ENCODE measurements at places on chromosomes 16 and 17.

DNA sequence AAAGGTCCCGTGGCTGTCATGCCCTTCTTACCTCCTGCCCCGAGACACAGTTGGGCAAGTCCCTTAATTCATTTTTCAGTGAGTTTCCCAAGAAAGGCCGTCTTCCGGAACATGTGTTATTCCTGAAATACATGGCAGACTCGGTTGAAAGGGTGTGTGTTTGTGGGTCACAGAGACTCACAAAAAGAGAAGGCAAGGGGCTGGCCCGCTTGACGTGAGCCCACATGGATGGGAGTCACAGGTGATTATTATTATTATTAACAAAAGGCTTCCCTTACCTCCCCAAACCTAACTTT is 34.1 kb upstream of the CCR7 start:
- no peak for DNase-seq

- peak; percentile 61 for DNase-seq
These were observed 9.1 kb downstream of the TP53I13 start for GRCh38 chr17:29577385-29578211.

GRCh38 chr17:55898195-55898594 is 147.3 kb downstream of the PCTP start:
- no peak for DNase-seq

DNA sequence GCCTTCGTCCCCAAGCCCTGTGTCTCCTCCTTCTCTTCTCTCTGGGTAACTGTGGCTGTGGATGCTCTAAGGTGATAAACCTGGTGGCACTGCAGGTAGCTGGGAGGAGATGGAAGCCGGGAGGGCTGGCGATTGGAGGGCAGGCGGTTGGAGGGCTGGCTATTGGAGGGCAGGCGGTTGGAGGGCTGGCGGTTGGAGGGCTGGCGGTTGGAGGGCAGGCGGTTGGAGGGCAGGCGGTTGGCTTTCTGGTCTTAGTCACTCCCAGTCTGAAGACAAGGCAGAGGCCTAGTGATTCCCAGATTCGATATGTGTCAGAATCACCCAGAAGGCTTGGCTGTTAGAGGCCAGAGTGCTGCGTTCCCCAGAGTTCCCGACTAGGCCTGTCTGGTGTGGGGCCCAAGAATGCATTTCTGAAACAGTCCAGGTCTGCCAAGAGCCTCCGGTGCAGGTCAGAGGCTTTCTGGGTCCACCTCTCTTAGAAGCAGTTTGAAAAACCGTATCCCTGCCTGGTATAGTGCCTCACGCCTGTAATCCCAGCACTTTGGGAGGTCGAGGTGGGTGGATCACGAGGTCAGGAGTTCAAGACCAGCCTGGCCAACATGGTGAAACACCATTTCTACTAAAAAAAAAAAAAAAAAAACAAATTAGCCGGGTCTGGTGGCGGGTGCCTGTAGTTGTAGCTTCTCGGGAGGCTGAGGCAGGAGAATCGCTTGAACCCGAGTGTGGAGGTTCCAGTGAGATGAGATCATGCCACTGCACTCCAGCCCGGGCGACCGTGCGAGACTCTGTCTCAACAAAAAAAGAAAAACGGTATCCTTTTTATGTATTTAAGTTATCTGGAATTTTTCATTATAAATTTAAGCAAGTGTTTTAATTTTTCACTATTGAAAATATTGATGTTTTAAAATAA is 59.7 kb downstream of the WDR45B start:
- no peak for DNase-seq

DNA sequence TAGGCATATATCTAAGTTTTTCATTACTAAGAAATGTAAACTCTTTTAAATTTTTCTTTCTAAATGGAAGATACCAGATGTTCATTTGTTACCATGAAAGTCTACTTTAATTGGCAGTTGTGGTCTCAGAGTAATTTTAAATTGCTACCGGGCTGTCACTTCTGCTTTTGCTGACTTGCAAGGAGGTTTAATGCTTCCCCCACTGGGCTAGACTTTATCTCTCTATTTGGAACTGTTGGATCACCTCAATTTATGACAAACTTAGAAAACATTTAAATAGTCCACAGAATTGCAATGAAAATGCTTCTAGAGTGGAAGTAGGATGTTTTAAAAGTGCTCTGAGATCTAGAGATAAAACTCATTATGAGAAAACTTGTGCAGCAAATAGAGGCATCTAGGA is 479.8 kb upstream of the GOT2 start:
- DNase-seq, result no peak

- no peak for DNase-seq
These were observed 13.0 kb downstream of the ALOX15B start for GRCh38 chr17:8051831-8052230.

DNA sequence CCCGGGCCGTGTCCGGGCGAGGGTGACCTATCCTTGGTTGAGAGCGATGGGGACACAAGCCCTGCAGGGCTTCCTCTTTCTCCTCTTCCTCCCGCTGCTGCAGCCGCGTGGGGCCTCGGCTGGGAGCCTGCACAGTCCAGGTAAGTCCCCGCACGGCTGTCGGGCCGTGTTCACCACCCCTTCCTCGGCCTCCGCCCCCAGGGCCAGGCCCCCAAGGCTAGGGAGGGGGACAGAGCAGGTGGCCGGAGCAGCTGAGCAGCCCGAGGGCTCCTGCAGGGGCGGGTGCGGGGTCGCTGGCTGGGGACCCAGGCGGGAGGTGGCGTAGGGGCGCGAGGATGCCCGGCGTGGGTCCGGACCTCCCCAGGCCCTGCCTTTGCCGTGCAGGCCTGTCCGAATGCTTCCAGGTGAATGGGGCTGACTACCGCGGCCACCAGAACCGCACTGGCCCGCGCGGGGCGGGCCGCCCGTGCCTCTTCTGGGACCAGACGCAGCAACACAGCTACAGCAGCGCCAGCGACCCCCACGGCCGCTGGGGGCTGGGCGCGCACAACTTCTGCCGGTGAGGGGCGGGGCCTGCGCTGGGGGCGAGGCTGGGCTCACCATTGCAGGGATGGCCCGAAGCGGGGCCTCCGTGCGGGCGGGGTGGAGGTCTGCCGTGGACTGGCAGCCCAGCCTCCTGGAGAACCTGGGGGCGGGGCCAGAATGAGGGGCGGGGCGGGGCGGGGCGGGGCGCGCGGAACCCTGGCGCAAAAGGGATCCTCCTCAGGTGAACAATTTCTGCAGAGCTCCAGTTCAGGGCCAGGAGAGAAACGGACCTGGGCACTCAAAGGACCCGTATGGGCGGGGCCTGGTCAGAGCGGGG is 631 bp downstream of the KREMEN2 start:
- no peak for DNase-seq

DNA sequence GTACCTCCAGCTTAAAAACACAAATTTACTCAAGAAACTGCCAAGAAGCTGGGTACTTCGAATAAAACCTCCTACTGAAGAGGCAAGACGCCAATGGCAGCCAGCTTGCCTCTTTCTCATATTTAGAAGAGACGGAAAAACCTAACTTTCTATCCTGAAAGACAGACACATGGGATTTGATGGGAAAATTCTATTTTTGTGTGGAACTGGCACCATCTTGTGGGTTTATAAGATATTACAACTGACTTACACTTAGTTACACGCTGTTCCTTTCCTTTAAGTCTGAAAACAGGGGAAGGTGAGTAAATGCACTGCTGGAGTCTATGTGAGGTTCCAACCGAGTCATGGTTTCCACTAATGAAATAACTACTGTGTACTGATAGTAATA is 10.3 kb downstream of the ZNF18 start:
- no peak for DNase-seq

GRCh38 chr16:75304521-75305363 is 53.3 kb upstream of the BCAR1 start:
- peak; percentile 17 for DNase-seq

DNA sequence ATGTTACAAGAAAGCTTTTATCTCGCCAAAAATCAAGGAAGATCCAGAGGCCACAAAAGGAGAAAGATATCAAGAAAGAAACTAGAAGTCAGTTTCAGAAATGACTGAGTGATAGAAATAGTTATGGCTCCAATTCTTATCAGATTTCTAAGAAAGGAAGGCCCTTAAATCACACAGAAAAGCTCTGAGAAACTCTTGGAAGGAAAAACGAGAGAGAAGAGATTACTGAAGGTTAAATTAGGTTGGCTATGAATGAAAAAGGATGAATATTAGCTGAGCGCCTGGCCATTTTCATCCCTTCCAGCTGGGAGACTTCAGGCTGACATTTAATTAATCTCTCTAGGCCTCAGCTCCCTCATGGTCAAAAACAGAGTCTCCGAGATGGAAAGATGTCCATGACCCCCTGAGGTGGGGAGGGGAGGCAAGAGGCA is 72.3 kb downstream of the CYTH1 start:
- no peak for DNase-seq

- DNase-seq, result no peak
These were observed 32.3 kb downstream of the BRCA1 start for GRCh38 chr17:43092901-43093300.

DNA sequence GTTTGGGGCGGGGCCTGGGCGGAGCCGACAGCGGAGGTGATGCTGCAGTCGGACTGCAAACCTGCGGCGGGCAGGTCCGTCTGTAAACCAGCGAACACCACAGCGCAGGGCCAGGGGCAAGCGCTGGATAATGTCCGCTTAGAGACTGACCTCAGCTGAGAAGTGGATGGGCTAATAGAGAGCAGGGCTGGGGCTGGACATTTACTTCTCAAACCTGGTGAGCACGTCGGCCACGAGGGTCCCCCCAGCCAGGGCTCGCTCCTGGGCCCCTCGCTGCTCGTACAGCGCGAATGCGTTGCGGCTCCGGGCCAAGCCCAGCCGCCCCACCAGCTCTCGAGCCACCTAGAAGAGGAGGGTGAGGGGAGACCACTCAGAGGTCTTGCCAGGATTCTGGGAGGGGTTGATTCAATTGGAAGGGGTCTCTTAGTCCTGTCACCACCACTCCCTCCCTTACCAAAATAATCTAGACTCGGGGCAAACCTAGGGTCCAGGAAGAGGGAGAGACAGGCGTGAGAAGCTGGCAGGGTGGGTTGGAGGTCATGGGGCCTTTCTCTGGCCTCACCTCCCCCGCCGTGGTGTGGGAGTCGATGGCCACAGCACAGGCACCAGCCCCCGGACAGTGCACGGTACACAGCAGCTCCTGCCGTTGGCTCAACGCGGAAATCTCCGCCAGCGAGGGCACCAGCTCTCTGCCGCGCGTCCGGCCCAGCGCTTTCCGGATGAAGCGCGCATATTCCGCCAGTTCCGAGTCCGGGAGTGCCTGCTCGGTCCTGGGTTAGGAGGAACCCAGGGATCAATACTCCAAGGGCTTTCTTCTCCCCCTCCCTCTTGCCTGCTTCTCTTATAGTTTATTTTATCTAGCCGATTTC is 5.8 kb downstream of the PLEKHH3 start:
- no peak for DNase-seq

GRCh38 chr17:44707755-44708400 is 587 bp upstream of the DBF4B start:
- DNase-seq, result no peak

GRCh38 chr17:17370711-17371110 is 67.5 kb downstream of the NT5M start:
- DNase-seq, result no peak

GRCh38 chr16:81917375-81917774 is 93.9 kb downstream of the SDR42E1 start:
- no peak for DNase-seq

DNA sequence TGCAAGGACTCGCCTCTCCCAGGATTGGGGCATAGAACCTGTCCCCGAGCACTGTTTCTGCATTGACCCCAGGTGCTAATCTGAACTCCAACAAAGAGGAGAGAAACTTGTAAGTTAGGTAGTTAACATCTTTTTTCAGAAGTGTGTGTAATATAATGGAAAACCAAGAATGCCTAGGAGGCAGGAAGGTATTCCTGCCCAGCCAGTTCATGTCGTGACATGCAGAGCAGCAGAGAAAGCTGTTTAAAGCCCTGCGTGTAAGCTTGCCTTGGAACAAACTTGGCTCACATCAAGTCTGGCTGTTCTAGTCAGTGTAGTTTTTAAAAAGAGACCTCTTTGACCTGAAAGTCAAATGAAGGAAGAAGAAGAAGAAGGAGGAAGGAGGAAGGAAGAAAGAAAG is 2.1 kb upstream of the GNA13 start:
- no peak for DNase-seq

- DNase-seq, result no peak
These were observed 94.6 kb upstream of the SMIM36 start for GRCh38 chr17:55605705-55606487.

GRCh38 chr16:29148867-29149272 is 164.0 kb downstream of the LAT start:
- no peak for DNase-seq

GRCh38 chr17:28949185-28950016 is 1.9 kb downstream of the PHF12 start:
- DNase-seq, result peak; percentile 63

DNA sequence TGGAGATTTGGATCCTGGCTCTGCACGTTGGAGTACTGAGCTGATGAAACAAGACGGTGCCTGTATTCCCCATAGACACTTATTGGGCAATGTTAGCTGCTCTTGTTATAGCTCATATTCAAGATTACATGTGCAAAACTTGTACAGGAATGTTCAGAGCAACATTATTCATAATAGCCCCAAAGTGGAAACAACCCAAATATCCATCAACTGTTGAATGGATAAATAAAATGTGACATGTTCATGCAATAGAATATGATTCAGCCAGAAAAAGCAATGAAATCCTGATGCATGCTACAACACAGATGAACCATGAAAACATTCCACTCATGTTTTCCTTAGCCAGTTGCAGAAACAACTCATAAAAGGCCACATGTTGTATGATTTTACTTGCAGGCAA is 5.7 kb upstream of the SDR42E1 start:
- no peak for DNase-seq

- no peak for DNase-seq
These were observed 140.1 kb downstream of the CCDC182 start for GRCh38 chr17:57604771-57605674.

DNA sequence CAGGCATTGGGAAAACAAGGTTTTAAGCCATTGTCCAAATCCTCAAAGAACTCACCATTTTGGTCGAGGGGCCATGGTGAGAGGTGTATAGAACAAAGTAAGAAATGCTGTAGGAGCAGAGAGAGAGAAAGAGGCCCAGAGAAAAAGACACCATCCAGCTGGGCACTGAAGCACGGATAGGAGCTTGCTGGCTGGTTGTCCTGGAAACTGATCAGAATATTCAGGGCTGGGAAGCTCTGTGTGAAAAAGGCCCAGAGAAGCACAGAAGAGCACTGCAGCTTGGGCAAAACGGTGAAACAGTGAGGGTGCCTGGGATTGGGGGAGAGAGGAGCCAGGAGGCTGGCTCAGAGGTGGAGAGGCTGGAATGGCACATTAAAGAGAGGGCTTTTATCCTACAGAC is 16.5 kb downstream of the HS3ST3B1 start:
- no peak for DNase-seq

DNA sequence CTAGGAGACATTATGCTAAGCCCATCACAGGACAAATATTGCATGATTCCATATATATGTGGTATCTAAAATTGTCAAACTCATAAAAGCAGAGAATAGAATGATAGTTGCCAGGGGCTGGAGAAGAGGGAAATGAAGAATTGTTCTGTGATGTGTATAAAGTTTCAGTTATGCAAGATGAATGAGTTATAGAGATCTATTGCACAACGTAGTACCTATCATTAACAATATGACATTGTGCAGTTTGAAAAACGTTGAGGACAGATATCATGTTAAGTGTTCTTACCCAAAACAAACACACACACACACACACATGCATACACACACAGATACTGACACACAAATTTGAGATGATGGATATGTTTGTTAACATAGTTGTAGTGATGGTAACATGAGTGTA is 871.6 kb upstream of the GOT2 start:
- no peak for DNase-seq
